ENCODE measurements at places on chromosomes 5 and 9.

- no peak for DNase-seq
Measured at GRCh38 chr5:171891150-171891549, 105.5 kb downstream of the SMIM23 start.

- no peak for DNase-seq
Measured at GRCh38 chr9:73553295-73553694, 401.6 kb downstream of the ANXA1 start.

- DNase-seq, result no peak
Measured at GRCh38 chr9:122134822-122135528, 24.6 kb downstream of the NDUFA8 start.

DNA sequence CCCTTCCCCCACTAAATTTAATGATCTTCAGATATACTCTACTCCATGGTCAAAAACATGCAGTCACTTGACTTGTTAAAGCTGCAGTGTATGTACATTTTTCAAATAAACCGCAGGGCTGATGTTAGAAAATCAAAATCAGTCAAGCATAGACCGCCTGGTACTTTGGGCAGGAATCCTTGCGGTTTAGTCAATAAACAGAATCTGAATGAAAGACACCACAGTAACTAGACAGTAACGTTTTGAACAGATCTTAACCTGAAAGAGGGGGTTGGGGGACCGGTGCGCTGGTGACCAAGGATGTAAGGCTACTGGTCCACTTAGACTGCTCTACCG lies 188.8 kb downstream of the BNC2 start:
- no peak for DNase-seq

DNA sequence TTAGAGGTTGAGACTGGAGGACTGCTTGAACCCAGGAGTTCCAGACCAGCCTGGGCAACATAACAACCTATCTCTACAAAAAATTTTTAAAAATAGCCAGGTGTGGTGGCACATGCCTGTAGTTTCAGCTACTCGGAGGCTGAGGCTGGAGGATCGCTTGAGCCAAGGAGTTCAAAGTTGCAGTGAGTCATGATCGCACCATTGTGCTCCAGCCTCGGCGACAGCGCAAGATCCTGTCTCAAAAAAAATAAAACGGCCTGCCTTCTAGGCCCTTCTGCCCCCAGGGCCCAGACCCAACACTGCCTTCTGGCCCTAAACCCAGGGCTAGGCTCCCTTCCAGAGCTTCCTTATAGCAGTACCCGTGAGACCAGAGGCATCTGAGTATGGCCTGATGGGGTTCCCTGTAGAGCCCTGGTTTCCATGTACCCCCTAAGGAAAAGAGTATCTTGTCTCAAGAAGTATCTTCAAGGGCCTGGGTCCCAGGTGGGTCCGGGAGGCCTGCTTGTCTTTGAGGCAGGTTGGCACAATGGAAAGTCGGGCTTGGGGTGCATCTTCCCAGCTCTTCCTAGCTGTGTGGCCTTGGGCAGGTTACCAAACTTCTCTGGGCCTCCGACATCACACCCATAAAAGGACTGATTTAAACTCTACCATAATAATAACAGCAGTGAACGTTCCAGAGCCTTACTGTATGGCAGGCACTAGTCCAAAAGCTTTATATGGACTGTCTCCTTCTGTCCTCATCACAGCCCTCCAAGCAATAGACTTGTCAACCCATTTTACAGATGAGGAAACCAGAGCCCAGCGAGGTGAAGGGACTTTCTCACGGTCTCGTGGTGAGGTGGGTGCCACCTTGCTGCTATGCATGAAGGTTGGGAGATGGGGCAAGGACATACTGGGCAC lies 9.6 kb downstream of the LRRC8A start:
- no peak for DNase-seq

DNA sequence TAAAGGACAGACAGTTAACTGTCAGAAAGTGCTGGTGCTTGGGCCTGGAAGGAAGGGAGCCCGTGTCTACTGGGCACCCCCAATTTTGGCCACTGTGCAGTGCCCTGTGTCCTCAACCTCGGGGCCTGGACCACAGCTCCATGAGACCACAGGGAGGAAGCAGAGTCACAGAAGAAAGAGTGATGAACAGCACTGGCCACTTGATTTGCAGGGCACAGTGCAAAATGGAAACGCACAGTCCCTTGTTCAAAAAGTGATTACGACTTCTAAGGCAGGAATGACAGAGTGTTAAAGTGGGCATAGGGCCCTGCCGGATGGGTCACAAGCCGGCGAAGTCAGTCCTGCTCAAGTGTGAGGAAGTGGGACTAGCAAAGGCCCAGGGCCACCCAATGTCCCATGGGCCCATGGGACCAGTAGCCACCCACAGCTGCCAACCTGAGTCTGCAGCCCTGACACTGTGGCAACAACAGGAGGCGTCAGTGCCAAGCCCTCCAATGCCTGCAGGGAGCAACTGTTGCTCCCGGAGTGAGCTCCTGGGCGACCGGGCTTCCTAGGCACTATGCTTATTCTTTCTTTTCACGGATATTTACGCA lies 85.4 kb downstream of the ADAMTS2 start:
- no peak for DNase-seq

- no peak for DNase-seq
Measured at GRCh38 chr5:25459082-25459481, 814.3 kb upstream of the CDH10 start.

GRCh38 chr5:136207631-136208030 lies 14.7 kb upstream of the SMIM32 start:
- no peak for DNase-seq

DNA sequence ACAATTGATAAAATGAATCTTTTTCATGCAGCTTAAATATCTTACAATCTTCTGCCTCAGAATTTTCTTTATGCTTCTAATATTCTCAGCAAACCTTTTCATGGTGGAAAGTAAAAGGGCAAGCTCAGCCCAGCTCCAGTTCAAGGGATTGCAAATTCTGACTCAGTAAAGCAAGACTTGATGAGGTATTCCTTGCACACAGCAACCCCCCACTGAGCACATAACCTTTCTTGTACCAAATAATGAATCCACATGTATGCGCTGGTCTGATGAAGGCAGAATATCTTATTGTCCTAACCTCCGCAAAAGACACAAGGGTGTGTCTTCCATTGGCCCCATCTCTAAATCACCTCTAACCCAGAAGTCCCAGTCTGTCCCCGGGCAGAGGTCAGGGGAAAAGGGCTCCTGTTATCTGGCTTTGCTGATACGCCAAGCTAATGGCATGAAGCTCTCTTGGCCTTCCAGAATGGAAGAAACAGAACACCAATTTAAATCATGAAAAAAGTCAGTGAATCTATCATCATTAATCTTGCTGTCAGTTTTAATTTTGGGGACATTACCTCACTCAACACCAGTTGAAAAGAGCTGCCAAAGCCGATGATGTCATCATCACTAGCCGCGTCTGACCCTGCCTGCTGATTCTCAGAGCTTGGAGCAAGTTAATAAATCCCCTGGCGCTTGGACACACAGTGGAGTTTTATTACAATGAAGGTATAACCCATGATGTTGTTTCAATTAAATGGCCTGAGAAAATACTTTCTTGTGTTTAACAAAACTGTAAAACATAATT lies 592.5 kb upstream of the CLINT1 start:
- DNase-seq, result peak; percentile 83

DNA sequence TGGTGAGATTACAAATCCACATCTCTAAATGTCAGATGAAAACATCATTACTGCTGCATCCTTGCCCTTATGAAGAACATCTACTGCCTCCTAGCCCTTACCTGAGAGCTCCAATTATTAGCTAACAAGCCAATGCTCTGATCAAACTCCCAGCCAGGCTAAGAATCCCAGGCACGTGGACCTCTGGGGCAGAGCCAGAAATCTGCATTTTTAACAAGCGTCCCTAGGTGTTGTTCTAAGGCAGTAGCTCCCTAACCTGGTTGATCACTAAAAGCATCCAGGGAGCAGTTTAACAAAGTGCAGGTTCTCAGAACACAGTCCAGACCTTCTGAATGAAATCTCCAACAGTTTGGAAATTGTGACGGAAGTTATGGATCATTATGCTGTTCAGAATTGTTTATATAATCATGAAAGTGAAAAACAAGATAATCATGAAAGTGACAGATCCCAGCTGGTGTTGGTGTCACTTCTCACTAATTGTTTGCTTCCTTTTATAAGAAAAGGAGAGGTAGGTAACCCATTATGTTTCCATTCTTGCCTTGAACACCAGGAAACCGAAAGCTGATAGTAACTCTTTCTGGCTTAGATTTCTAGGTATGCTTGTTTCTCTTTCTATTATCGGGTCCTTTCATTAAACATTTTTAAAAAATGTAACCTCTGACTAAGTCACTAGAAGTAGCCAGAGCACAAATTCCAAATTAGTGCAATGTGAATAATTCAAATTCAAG lies 216.5 kb upstream of the NR4A3 start:
- no peak for DNase-seq

DNA sequence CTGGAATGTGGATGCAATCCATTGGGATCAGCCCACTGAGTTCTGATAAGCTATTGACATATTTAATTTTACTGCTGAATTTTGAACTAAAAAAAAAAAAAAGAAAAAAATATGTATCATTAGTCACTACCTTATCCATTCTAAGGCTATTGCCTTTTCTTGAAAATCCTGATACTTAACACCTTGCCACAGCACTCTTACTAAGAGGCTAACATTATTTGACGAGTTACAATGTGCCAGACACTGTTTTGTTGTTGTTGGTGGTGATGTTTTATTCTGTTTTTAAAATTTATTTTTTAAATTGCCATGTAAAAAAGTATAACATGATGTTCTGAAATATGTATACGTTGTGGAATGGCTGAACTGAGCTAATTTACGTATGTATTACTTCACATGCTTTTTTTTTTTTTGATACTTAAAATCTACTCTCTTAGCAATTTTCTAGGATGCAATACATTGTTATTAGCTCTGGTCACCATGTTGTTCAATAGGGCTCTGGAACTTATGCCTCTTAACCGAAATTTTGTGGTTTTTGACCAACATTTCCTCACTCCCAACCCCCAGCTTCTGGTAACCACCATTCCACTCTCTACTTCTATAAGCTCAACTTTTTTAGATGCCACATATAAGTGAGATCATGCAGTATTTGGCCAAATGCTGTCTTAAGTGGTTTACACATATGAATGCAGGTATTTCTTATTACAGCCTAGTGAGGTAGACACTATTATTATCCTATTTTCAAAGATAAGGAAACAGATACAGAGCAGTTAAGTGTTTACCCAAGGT lies 134.8 kb upstream of the PCA3 start:
- no peak for DNase-seq

- DNase-seq, result no peak
Measured at GRCh38 chr9:107597743-107598217, 108.2 kb upstream of the KLF4 start.

DNA sequence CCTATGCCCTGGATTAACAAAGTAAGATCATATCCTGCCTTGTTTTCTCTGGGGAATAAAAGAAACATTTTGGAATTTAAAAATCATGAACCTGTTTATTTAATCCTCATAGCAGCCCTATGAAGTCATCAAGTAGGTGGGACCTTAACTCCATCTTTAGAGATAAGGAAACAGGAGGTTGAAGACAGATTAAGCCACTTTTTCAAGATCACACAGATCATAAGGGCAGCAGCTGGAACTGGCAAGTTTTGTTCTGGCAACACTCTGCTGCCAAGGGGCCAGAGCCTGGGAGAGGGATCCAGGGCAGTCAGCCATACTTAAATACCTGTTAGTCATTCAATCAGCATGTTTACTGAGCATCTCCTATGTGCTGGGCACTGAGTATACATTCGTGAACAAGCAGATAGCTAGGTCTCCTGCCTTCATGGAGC lies 63.7 kb downstream of the SLC1A1 start:
- no peak for DNase-seq

- DNase-seq, result no peak
Measured at GRCh38 chr9:134285215-134285845, 40.9 kb upstream of the RXRA start.

- DNase-seq, result no peak
Measured at GRCh38 chr5:95928724-95929253, 32.9 kb downstream of the ELL2 start.

- peak; percentile 55 for DNase-seq
Measured at GRCh38 chr5:43037636-43038495, 2.3 kb downstream of the ANXA2R start.

DNA sequence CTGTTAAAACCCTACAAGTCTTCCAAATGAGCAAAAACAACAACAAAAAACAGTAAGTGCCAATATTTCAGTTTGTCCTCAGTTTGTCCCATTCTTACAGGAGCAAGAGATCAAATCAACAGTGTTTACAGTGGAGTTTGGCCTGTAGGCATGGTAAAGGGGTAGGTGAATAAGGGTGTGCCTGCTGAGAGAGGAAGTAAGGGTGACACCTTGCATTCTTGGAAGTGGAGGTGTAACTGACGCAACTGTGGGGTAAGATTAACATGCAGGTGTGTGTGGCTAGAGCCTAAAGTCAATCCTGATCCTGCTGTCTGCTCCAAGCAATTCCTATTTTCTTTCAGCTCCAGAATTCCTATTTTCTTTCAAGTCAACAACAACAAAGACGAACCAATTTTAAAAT lies 43.4 kb downstream of the PFDN1 start:
- no peak for DNase-seq

GRCh38 chr5:23089286-23089685 lies 236.1 kb upstream of the CDH12 start:
- no peak for DNase-seq

GRCh38 chr5:50439221-50439620 lies 1.9 kb downstream of the EMB start:
- DNase-seq, result no peak

GRCh38 chr5:154101184-154101583 lies 62.4 kb downstream of the MFAP3 start:
- no peak for DNase-seq

DNA sequence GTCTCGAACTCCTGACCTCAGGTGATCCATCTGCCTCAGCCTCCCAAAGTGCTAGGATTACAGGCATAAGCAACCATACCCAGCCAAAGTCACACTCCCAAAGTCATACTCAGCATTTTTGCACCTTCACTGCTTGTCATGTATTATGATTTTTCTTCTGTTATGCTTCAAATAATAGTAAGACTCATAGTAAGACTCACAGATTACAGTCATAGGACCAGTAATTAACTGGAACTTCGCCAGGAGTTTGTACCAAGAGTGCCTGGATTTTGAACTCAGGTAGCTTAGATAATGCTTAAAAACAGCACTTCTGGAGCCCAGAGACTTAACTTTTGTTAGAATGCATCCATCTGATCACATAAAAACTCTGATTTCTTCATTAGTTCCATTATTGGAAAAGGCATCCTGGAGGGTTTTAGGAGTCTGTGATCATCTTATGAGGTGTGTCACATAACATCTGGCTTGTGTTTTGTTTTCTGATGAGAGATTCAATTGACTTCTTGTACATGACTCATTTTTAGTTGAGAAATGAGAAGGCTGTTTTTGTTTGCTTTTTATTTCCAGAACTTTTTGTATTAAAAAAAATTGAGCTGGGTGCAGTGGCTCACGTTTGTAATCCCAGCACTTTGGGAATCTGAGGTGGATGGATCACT lies 131.5 kb downstream of the ADAMTS19 start:
- DNase-seq, result no peak

DNA sequence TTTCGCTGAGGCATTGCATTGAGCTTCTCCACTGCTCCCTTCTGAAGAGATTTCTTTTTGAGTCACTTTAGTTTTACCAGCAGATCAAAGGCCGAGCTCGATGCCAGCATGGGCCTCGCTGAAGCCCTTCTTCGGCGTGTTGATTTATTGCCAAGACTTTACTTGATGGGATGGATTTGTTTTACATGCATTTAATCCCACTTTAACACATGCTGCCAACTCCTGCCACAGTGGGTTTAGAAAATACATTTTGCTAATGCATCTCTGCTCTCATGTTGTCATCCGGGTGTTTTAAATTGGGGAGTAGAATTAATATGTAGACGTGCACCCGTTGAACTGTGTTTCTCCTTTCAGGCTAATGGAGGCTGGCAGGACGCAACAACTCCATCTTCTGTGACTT lies 218.3 kb downstream of the PBX3 start:
- peak; percentile 22 for DNase-seq

Data from muscle of back (tissue), 13 donors.